ENCODE measurements at places on chromosomes 2 and 18.

- no peak overlapping the region for H3K4me3 ChIP-seq
- H3K27ac ChIP-seq, result no peak overlapping the region
- peak; percentile 7 for DNase-seq
- no peaks in the 10 kb centered on the region for H3K4me1 ChIP-seq
- H3K27me3 ChIP-seq, result peaks cover 70% of the 10 kb centered on the region
- no peaks in the 10 kb centered on the region for H3K36me3 ChIP-seq
Observed at GRCh38 chr2:121237980-121238665, 46.9 kb downstream of the TFCP2L1 start.

- H3K27ac ChIP-seq, result no peak overlapping the region
- peaks cover 3% of the 10 kb centered on the region for H3K27me3 ChIP-seq
- H3K4me3 ChIP-seq, result no peak overlapping the region
- H3K4me1 ChIP-seq, result no peaks in the 10 kb centered on the region
Observed at GRCh38 chr2:129240061-129240460, 739.4 kb upstream of the RAB6C start.

- H3K36me3 ChIP-seq, result no peaks in the 10 kb centered on the region
- H3K4me1 ChIP-seq, result no peaks in the 10 kb centered on the region
- peaks cover 1% of the 10 kb centered on the region for H3K27me3 ChIP-seq
- H3K4me3 ChIP-seq, result no peak overlapping the region
- DNase-seq, result no peak
Observed at GRCh38 chr2:144771348-144771747, 251.4 kb upstream of the ZEB2 start.

- peaks cover 10% of the 10 kb centered on the region for H3K4me1 ChIP-seq
- DNase-seq, result no peak
Observed at GRCh38 chr18:75450906-75451305, 23.4 kb upstream of the SMIM21 start.

DNA sequence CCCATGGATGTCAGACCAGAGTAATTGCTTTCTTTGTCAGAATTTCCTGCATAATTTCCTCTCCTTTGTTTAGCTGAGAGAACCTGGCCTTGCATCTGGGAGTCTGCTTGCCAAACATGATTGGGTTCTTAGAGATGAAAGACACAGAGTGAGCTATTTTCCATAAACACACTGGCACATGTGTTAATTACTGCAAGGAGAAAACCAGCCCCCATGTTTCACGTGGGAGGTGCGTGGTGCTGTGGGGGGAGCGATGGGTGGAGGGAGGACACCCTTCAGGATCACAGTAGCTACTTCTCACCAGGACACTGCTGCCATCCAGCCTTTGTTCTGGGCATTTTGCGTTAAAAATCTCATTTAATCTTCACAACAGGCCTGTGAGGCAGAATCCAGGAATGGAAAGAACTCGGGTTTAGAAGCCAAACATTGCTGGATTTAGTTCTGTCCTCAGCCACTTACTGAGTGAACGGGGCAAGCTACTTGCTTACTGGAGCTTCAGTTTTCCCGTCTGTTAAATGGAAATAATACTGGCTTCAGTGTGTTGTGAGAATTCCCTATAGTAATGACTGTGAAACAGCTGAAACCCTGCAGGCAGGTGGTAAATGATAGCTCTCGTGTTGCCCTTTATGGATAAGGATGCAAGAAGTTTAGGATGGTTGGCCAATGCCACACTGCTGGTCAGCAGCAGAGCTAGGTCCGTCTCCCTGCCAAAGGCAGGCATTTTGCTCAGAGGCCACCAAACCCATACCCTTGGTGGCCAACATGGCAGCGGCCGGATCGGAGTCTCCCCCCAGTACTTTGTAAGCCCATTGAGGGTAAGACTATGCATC lies 100.1 kb upstream of the ASAP2 start:
- no peak overlapping the region for H3K4me3 ChIP-seq
- H3K27ac ChIP-seq, result no peak overlapping the region
- H3K4me1 ChIP-seq, result peaks cover 19% of the 10 kb centered on the region
- peaks cover 1% of the 10 kb centered on the region for H3K27me3 ChIP-seq
- DNase-seq, result no peak

DNA sequence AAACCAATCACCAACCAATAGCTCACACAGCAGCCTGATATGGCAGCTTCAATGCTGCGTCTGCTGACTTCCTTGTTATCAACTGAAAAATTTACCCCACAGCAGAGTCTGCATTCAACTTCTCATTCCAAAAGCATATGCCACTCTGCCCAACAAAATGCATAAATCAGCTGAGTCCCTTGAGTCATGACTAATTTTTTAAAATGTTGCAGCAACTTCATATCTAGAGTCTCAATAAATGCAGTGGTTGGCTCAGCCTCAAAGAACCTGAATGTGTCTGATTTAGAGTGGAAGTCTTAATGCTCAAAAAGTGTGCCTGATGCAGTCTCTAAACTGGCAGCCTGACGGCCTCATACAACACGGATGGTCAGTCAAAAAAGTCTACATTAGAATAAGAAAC lies 46.5 kb downstream of the FARSB start:
- DNase-seq, result peak; percentile 35
- no peak overlapping the region for H3K4me3 ChIP-seq
- H3K4me1 ChIP-seq, result peaks cover 14% of the 10 kb centered on the region
- H3K27ac ChIP-seq, result no peak overlapping the region
- H3K36me3 ChIP-seq, result peaks cover 11% of the 10 kb centered on the region

DNA sequence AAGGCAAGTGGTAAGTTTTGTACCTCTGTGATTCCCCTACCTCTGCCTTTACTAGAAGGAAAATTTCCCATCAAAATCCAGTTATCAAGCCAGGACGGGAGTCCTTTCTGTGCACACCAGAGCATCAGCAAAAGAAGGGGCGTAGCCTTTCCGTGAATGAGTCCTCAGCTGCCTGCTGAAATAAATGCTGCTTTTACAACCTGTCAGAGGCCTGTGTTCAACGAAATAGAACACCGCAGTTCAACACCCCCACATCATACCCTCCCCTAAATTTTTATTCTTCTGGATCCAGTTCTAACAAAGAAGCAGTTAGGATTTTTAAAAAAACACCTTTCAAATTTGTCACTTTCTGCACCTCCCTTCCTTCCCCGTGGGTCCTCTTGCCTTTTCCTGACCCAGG lies 135.8 kb downstream of the SETBP1 start:
- no peaks in the 10 kb centered on the region for H3K4me1 ChIP-seq
- DNase-seq, result no peak
- H3K36me3 ChIP-seq, result no peaks in the 10 kb centered on the region
- peaks cover 6% of the 10 kb centered on the region for H3K27me3 ChIP-seq
- H3K4me3 ChIP-seq, result no peak overlapping the region

GRCh38 chr2:127012868-127013267 lies 94.1 kb downstream of the BIN1 start:
- DNase-seq, result no peak
- H3K27me3 ChIP-seq, result peaks cover 13% of the 10 kb centered on the region
- H3K4me3 ChIP-seq, result no peak overlapping the region
- H3K36me3 ChIP-seq, result no peaks in the 10 kb centered on the region

GRCh38 chr18:5909125-5909524 lies 13.8 kb upstream of the TMEM200C start:
- no peak overlapping the region for H3K4me3 ChIP-seq
- H3K27ac ChIP-seq, result no peak overlapping the region
- peaks cover 2% of the 10 kb centered on the region for H3K27me3 ChIP-seq
- no peaks in the 10 kb centered on the region for H3K36me3 ChIP-seq

DNA sequence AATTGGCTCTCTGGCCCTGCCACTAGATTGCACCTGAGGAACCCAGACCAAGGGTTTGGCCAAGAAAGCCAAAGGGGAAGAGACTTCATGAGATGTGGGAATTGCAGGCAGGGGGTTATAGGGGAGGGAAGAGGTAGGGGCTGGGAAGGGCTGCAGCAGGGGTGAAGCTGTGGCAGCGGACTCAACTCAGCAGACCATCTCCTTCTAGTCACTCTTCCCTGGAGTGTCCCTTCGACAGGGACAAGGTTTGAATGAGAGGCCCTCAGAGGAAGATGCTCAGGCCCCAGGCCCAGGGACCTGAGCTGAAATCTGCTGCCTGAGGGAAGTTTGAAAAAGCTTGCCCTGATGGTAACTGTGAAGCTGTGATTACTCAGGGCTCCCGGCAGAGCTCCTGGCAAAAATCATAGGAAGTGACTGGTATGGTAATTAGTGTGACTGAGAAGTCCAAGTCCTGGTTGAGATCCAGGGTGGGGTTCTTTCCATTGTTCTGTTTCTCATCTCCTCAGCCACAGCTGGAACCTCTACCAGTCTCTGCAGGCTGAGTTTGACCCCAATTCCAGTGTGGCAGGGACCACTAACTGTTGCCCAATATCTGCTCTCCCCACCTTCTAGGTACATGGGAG lies 300.9 kb downstream of the CYP26B1 start:
- 0 out of 2 replicates have a peak overlapping the region, but pooled peaks have one; percentile 14 for H3K27ac ChIP-seq
- DNase-seq, result peak; percentile 62
- H3K4me3 ChIP-seq, result no peak overlapping the region
- peaks cover 5% of the 10 kb centered on the region for H3K27me3 ChIP-seq

DNA sequence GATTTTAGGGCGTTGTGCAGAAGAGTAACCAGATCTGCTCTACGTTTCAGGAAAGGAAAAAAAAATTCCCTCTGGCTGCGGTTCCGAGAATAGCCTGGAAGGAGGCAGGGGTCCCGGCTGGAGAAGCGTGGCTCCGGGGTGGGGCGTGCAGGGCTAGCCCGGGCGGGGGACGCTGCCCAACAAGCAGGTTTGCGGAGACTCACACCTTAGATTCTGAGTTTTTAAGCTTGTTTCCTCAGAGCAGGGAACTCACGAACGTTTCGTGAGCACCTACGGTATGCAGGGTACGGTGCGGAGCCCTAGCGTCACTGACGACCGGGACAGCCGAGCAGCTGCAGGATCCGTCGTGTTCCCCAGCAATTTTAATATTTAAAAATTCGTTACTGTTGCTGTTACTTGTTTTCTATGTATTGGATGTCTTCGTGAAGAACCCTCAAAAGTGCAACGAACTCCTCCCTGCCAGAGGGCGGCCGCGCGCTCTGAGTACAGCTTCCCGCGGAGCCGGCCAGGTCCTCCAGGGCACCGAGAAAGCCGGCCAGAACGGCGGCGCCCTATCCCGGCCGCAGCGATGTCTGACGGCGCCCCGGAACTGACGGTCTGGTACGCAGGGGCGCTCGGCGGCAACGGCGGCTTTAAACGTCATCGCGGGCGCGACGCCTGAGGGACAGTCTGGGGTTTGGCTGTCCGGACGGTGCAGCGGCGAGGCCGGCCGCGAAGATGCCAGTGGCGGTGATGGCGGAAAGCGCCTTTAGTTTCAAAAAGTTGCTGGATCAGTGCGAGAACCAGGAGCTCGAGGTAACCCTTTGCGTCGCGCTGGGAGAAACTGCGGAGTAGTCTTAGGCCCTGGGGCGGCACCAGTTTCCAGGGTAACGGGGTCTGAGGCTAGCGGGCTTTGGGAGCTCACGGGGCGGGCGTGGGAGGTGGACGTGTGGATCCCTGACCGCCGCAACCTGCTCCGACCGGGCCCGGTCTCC lies at the start of gene COPS8:
Gene COPS8 (plus strand): TSS at position 642 of the 974 bp plus-strand sequence. CDS start 76 bp downstream, at position 718.
- H3K4me1 ChIP-seq, result peaks cover 35% of the 10 kb centered on the region
- no peaks in the 10 kb centered on the region for H3K27me3 ChIP-seq
- H3K27ac ChIP-seq, result peak within 1 kb of the TSS; percentile 99
- peaks cover 5% of the 10 kb centered on the region for H3K36me3 ChIP-seq
- peak within 1 kb of the TSS; percentile 99 for H3K4me3 ChIP-seq

DNA sequence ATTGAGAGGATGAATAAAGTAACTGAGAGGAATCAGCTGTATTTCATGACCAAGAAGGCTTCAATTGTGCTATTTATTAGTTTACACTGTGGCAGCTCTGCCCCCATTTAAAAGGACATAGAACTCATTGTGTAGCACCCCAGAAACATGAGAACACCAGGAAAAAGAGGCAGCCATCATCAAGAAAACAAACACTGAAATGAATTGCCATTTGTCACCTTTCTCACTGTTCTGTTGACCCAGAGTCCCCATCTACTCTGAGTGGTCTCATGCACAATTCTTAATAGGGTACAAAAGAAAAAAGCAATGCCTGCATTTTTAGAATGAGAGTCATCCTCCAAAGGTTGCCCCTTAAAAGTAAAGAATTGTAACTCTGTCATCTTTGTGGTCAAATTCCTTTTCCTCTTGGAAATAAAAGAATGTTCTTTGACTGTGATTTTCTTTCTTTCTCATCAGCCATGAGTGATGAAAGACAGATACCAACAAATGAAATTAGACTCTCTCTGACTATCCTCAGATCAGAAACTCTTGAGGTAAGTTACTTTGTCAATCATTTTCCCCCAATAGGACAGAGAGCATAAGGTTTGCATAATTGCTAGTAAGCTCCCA lies 1941.9 kb upstream of the PIK3C3 start:
- H3K27me3 ChIP-seq, result no peaks in the 10 kb centered on the region
- H3K36me3 ChIP-seq, result no peaks in the 10 kb centered on the region
- H3K4me1 ChIP-seq, result no peaks in the 10 kb centered on the region
- H3K27ac ChIP-seq, result no peak overlapping the region

- H3K4me1 ChIP-seq, result peaks cover 39% of the 10 kb centered on the region
- peaks cover 33% of the 10 kb centered on the region for H3K36me3 ChIP-seq
- H3K4me3 ChIP-seq, result no peak overlapping the region
- peaks cover 3% of the 10 kb centered on the region for H3K27me3 ChIP-seq
- no peak for DNase-seq
- H3K27ac ChIP-seq, result no peak overlapping the region
Observed at GRCh38 chr2:61221819-61222218, 59.8 kb downstream of the C2orf74 start.

- H3K4me3 ChIP-seq, result peak overlapping the region; percentile 39
- peaks cover 1% of the 10 kb centered on the region for H3K27me3 ChIP-seq
- H3K36me3 ChIP-seq, result peaks cover 5% of the 10 kb centered on the region
Observed at GRCh38 chr2:182077448-182078142, 91.9 kb downstream of the PPP1R1C start.

DNA sequence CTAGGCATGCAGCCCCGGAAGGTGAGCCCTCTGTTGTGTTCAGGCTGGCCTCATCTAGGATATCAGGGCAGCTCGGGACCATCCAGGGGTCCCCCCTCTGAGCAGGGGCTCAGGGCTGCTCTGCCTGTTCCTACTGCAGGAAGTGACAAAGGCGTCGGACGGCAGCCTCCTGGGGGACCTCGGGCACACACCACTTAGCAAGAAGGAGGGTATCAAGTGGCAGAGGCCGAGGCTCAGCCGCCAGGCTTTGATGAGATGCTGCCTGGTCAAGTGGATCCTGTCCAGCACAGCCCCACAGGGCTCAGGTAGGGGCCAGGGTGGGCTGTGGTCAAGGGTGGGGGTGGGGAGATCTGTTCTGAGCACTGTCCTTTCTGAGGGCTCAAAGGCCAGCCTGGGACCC lies 13.1 kb downstream of the KCNIP3 start:
- H3K36me3 ChIP-seq, result no peaks in the 10 kb centered on the region
- H3K27me3 ChIP-seq, result peaks cover 17% of the 10 kb centered on the region
- no peak for DNase-seq
- H3K4me1 ChIP-seq, result peaks cover 5% of the 10 kb centered on the region
- H3K4me3 ChIP-seq, result no peak overlapping the region
- H3K27ac ChIP-seq, result no peak overlapping the region

GRCh38 chr2:16169381-16169960 lies 229.1 kb downstream of the MYCN start:
- no peaks in the 10 kb centered on the region for H3K4me1 ChIP-seq
- no peaks in the 10 kb centered on the region for H3K36me3 ChIP-seq
- peaks cover 2% of the 10 kb centered on the region for H3K27me3 ChIP-seq
- H3K27ac ChIP-seq, result no peak overlapping the region
- no peak overlapping the region for H3K4me3 ChIP-seq

- H3K4me3 ChIP-seq, result no peak overlapping the region
- no peaks in the 10 kb centered on the region for H3K36me3 ChIP-seq
- no peak overlapping the region for H3K27ac ChIP-seq
- H3K27me3 ChIP-seq, result peaks cover 7% of the 10 kb centered on the region
- no peaks in the 10 kb centered on the region for H3K4me1 ChIP-seq
Observed at GRCh38 chr18:44682201-44682870, 1.6 kb downstream of the SETBP1 start.
